ENCODE measurements at places on chromosomes 7 and 10. TPM values are rescaled to one million over a fixed set of nuclear protein-coding genes. Genes with fewer than 3 reads are reported as not detected.

The GLI3 gene
- 23.1 TPM for total RNA-seq

The FRMPD2 gene
- 0.98 TPM for total RNA-seq

The MRPS17 gene
- total RNA-seq: 36.9 TPM

The EEF1AKMT2 gene
- 18.6 TPM for total RNA-seq

The SPDYE11 gene
- total RNA-seq: not detected

The CDH23 gene
- 0.07 TPM for total RNA-seq

DNA sequence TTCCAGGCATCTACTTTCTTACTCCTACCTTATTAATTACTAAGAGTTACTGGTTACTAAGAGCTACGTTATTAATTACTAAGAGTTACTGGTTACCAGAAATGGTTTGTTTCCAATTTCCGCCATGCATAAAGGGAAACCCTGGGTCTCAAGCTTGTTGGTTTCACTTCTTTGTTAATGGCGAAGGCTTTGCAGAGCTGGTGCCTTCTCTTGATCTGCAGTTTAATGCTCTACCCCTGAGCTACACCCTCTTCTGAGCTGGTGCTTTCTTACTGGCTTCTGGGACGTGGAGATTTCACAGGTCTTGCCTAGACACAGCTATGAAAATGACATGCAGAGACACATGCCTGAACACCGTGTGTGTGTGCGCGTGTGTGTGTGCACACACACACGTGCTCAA, 560 bp downstream of the CPA4 start:
- no peak for DNase-seq

DNA sequence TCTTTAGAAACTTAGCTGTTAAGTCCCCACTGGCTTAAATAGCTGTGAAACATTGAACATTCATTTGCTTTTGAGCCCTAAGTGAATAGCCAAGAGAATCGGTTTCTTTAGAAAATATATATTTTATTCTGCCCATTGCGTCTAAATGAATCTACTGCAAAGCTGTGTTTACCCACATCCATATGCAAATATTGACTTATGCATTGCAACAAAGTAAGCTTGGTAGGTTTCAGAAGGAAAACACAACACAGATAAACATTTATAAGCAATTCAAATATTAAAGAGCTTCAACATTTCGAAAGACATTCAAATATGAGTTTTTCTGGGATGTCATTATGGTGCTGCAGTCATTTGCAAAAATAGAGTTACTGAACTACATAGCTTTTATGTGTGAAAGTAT, 257.3 kb downstream of the SH2D4B start:
- no peak for DNase-seq

GRCh38 chr10:128064970-128065580, 61.1 kb downstream of the MKI67 start:
- DNase-seq: no peak

GRCh38 chr7:131161103-131161502, 166.6 kb upstream of the MKLN1 start:
- no peak for DNase-seq

DNA sequence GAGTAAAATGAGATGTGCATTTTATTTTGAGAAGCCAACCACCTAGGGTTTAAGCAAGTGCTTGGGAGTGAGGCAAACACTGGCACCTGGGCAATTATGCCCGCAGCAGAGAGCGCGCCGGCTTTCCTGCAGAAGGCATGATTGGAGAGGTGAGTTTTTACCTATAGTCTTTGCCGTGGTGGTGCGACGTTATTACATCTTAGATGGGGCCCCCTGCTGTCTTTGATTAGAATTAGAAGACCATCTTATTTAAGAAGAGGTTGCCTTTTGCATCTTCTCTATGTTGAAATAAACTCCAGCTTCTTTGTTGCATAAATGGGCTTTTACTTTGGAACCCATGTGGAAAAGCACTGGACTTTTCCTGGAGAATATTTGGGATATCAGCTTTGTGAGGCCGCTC, 409.5 kb downstream of the GLRX3 start:
- DNase-seq: no peak

GRCh38 chr10:48651839-48652238, 32.8 kb upstream of the WDFY4 start:
- no peak for DNase-seq

GRCh38 chr10:32922170-32922569, 35.9 kb downstream of the ITGB1 start:
- no peak for DNase-seq

DNA sequence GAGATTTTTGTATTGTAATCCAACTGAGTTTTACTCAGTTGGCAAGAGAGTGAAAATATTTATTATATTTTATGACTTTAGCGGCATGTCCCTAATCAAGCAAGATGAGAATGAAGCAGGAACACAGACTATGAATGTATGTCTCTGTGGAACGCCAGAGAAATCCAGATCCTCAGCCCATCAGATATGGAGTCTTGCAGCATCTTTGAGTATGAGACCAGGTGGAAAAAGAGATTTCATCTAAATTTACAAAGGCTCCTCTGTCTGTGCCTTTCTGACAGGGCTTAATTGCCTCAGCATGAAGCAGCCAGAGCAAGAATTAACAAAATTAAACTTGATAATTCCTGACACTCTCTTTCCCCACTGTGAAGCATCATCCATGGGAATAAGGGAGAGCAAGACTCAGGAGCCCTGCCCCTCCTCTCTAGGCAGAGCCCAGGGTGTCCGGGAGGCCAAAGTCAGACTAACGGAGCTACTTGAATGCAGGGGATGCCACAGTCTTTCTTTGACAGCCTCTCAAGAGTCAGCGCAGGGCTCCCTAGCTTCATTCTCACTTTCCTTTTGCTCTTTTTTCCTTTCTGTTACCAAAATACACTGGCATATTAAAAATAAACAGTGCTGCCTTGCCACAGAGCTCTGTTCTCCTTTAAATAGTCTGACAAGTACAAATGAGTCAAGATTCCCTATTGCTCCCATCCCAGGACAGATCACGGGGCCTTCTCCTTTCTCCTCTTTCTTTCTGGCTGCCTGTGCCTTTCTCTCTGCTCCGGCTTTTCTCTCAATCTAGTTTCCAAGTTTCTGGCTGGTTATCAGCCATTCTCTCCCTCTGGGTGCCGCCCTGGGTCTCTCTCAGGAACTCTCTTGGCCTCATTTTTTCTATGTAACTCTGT, 132.2 kb upstream of the INHBA start:
- no peak for DNase-seq

DNA sequence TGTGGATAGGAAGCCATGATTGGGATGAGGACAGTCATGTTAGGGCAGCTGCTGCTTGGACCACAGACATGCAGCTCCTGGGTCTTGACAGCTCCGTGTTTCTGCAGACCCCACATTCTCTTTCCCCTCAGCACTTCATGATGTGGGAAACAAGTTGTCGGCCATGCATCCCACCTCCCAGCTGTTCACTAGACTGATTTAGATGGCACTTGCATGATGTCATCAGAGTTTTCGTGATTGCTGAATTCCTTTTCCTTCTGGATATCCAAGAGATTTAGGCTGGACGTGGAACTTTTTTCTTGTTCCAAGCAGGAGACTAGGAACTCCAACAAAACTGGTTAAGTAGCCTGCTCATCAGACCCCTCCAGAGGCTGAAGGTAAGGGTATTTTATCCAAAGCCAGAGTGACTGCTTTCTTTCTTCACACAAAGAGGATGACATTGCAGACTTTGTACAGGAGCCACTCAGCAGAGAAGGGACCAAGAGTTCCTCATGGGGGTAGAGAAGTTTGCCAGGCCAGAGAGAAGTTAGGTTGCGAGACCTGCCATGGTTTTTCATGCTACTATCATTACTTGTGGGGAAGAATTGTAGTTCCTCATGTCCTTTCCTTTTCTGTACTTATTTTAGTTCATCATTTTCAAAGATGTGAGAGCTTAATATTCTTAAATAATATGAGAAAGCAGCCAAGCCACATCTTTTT, 117.7 kb upstream of the GJD4 start:
- DNase-seq: no peak

GRCh38 chr10:126749015-126749655, 78.6 kb upstream of the C10orf90 start:
- peak; percentile 80 for DNase-seq

GRCh38 chr10:58268454-58268945, 462 bp upstream of the CISD1 start:
- DNase-seq: no peak

- DNase-seq: no peak
These were observed 45.4 kb downstream of the DKK1 start for GRCh38 chr10:52359441-52359840.

GRCh38 chr7:144606261-144606660, 202.8 kb upstream of the NOBOX start:
- DNase-seq: no peak

Measured in MCF 10A (cell line).